ENCODE measurements at places on chromosomes 12 and 14.

GRCh38 chr12:9829483-9829882 lies 2.2 kb downstream of the KLRF1 start:
- DNase-seq = no peak

DNA sequence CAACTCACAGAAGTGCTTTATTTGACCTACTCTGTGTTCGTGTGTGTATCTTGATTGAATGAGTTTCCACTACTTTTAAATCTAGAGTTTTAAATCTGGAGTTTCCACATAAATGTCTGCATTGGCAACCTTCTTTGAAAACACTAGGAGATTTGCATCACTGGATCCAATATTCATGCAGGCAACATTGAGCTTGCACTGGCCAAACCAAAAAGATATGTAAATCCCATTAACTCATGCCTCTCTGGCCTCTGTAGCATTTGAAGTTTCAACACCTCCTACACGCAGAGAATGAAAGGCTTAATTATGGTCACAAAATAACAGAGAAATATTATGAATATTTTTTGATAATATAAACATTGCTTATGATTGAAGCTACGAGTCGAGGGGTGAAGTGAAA lies 178.6 kb downstream of the DUSP6 start:
- no peak for DNase-seq

DNA sequence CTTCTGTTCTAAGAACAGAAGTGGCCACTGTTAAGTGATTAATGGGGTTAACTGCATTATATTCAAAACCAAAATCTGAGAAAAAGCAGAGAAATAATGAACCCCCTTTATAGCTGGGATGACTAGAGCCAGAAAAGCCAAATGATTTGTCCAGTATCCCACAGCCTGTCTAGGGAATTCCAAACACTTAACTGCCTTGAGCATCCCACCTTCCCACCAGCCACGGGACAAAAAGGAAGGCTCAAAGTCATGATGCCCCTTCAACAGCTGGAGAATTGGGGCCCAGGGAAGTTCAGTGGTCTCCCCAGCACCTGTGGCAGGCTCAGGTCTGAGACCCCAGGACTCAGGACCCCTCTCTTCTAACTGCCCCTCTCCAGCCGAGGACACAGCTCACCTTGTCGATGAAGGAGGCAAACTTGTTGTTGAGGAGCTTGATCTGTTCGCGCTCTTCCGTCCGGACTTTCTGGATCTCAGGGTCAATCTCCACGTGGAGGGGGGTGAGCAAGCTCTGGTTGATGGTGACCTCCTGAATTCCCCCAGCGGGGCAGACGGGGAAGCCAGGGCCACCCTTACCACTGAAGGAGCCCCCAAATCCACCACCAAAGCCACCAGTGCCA lies 605 bp downstream of the KRT4 start:
- no peak for DNase-seq

- no peak for DNase-seq
Measured at GRCh38 chr14:87141801-87142200, 851.2 kb downstream of the GALC start.

GRCh38 chr14:75341620-75342019 lies 63.0 kb downstream of the FOS start:
- DNase-seq = no peak

DNA sequence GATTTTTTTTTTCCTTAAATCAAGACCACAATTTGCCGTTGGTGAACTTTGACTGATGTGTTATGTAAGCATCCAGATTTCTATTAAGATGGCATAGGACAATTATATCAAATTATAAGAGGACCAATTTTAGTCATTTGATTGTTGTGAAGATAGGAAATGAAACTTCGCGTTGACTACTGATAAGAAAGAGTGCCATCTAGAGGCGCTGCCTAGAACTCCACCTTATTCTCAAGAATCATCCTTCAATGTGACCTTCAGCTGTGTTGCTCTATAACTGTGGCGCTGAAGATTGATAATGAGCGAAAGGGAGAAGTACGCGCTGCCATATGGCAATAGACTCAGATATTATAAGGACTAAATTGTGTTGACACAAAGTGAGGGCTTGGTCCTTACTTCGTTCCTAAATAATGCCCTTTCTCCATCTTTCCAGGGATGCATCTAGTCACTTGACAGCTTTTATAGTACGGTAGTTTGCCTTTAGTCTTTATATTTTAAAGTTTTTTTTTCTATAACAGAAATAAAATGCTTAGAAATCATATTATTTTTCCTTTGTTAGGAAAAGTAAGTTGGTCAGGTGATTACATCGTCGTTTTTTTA lies 350.8 kb upstream of the STXBP6 start:
- DNase-seq = no peak

Data from ascending aorta (tissue), 2 donors.